ENCODE measurements at places on chromosomes 2 and 18. TPM values are rescaled to one million over a fixed set of nuclear protein-coding genes. Genes with fewer than 3 reads are reported as not detected.

Gene ALMS1
- total RNA-seq, result 7.9 TPM

Gene YIPF4
- total RNA-seq, result 49.9 TPM

Gene DSC2
- total RNA-seq, result 1.00 TPM

Gene AFF3
- 0.02 TPM for total RNA-seq

Gene ERMN
- total RNA-seq, result not detected

Gene SNTG2
- not detected for total RNA-seq

Gene NOSTRIN
- total RNA-seq, result 1.2 TPM

Gene ZSWIM2
- total RNA-seq, result not detected

Gene HOXD4
- total RNA-seq, result 0.41 TPM

Gene DNAJC10
- total RNA-seq, result 67.0 TPM

Gene TUBA3E
- total RNA-seq, result 6.9 TPM

Gene TTN
- total RNA-seq, result 0.05 TPM

Gene ITGB6
- 0.87 TPM for total RNA-seq

Gene CXCR2
- total RNA-seq, result not detected

Gene XDH
- 1.2 TPM for total RNA-seq

Gene UGT1A3
- total RNA-seq, result 0.09 TPM

Gene DLGAP1
- total RNA-seq, result 0.01 TPM

Gene ASB18
- not detected for total RNA-seq

Gene SLC14A1
- total RNA-seq, result not detected

Gene DDX18
- total RNA-seq, result 59.8 TPM

Gene TMEM178A
- 0.10 TPM for total RNA-seq

Gene ACKR3
- total RNA-seq, result 15.6 TPM

Gene DSC1
- not detected for total RNA-seq

Gene RGPD3
- 0.16 TPM for total RNA-seq

Gene CCDC74B
- total RNA-seq, result 6.4 TPM

Gene SFTPB
- total RNA-seq, result 0.12 TPM

Gene PSD4
- 12.6 TPM for total RNA-seq

Gene PROC
- total RNA-seq, result 5.5 TPM

Gene MPP4
- 0.24 TPM for total RNA-seq

Gene TMBIM1
- total RNA-seq, result 127 TPM

Gene SULT1C2
- total RNA-seq, result 0.39 TPM

Gene PSMG2
- total RNA-seq, result 62.0 TPM

Gene BOD1L2
- not detected for total RNA-seq

Gene IGFBP5
- 0.16 TPM for total RNA-seq

Gene ZNF804A
- total RNA-seq, result not detected

Gene POTEJ
- total RNA-seq, result not detected

Gene IL1R2
- total RNA-seq, result 1.1 TPM
